Body of pancreas (tissue), 4 donors: ENCODE measurements at places on chromosomes 1 and 21.

DNA sequence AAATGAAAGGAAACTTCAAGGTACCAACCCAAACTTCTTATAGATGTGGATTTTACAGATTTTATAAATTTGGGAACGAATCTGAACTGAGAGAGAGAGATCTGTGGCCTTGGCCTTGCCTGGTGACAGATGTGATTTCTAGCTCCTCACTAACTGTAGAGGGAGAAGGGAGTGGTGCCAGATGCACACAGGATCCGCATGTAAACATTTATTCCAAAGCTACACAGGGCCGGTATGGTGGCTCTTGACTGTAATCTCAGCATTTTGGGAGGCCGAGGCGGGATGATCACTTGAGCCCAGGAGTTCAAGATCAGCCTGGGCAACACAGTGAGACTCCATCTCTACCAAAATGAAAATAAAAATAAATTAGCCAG, 77.1 kb downstream of the PGBD5 start:
- no peak for DNase-seq

- DNase-seq = no peak
Observed at GRCh38 chr1:32285658-32286057, 6.2 kb upstream of the HDAC1 start.

DNA sequence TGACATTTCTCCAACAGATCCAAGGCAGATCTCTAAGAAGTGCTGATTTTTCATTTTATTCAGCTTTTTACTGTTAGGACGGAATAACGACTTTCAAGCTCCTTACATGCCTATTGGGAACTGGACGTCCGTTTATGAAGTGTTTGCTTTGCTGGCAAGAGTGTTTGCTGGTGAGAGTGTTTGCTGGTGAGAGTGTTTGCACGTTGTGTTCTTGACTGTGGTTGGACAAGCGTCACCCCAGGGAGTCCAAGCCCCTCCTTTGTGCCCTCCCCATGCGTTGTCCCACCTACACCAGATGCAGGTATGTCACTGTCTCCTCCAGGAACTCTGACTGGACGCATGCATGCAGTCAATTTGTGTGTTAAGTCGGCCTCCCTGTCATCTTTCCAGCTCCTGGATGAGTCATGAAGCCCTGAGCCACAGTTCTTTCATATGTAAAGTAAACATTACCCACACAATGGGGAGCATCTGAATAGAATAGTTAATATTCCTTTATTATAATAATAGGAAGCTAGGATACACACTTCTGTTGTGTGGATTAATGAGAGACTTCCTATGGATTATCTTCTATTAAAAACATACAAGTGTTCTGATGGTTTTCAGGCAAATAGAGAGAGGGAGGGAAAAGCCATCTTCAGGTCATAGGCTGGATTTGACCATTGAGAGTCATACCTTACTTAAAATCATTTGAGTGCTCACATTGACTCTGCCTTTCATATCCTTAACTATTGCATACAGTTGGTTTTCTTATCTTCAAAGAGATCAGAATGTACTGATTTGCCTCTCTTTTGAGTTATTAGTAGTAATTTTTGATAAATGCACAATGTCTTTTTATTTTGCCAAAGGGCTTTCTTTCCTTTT, 119.2 kb downstream of the GALNT2 start:
- peak; percentile 67 for DNase-seq

- DNase-seq = no peak
Observed at GRCh38 chr1:40649592-40649930, 15.9 kb downstream of the RIMS3 start.
